ENCODE measurements at places on chromosomes 5 and 9.

GRCh38 chr5:72612810-72613209 lies 105.6 kb upstream of the ZNF366 start:
- DNase-seq: no peak

DNA sequence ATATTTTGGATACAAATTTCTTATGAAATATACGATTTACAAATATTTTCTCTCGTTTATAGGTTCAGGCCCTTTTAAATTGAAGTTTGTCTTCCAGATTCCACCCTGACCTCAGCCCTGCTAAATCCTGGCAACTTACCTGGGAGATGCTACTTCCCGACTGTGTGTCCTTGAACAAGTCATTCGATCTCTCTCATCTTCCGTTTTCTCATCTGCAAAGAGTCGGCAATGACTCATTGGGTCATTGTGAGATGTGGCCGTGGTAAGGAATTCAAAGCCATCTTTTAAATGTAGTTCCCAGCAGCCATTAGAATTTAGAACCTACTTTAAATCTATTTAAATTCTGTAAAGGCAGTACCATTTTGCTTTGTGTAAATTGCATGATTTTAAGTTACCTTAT lies 72.5 kb downstream of the LHX2 start:
- DNase-seq: no peak

GRCh38 chr9:115395511-115396021 lies 277.6 kb upstream of the TNC start:
- no peak for DNase-seq

- DNase-seq: no peak
These were observed 1581.0 kb downstream of the MAT2B start for GRCh38 chr5:165086465-165086864.
